ENCODE measurements at places on chromosomes 6 and 20. TPM values are rescaled to one million over a fixed set of nuclear protein-coding genes. Genes with fewer than 3 reads are reported as not detected.

DNA sequence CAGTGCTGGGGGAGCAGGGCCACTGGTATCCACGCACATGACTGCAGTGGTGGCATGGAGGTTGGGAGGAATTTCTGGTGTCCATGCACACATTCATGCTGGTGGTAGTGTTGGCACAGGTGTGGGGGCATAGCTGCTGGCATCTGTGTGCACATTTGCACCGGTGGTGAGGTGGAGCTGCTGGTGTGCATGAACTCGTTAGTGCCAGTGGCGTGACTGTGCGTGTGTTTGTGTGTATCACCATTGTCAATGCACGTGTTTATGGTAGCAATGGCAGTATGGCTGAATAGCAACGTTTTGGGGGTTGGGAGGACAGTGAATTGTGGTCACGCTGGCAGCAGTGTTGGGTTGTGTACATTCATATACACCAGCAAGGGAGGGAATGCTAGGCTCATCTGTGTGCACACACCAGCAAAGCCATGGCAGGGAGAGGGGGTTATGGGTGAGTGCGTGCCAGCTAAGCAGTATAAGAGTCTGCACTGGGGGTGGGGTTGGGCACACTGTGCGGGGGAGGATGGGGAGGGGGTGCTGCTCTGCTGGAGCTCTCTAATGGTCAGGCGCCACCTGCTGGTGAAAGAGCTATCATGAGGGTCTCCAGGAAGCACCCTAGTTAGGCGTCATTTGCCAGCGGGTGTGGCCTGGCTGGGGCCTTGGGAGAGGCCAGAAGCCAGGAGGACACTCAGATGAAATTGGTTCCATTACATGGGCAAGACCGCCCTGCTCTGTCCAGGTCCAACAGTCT lies 626.1 kb upstream of the ID4 start:
- H3K36me3 ChIP-seq = no peaks in the 10 kb centered on the region
- no peak overlapping the region for H3K27ac ChIP-seq
- H3K27me3 ChIP-seq = no peaks in the 10 kb centered on the region
- H3K4me3 ChIP-seq = no peak overlapping the region
- no peaks in the 10 kb centered on the region for H3K4me1 ChIP-seq
- DNase-seq = no peak

GRCh38 chr6:137320271-137320670 lies 101.1 kb upstream of the IFNGR1 start:
- DNase-seq = no peak
- no peak overlapping the region for H3K4me3 ChIP-seq
- no peaks in the 10 kb centered on the region for H3K4me1 ChIP-seq
- no peaks in the 10 kb centered on the region for H3K36me3 ChIP-seq

- no peak for DNase-seq
- no peak overlapping the region for H3K27ac ChIP-seq
- no peaks in the 10 kb centered on the region for H3K36me3 ChIP-seq
- no peaks in the 10 kb centered on the region for H3K4me1 ChIP-seq
- no peaks in the 10 kb centered on the region for H3K27me3 ChIP-seq
Measured at GRCh38 chr6:41356825-41357224, 21.4 kb downstream of the NCR2 start.

Gene HLA-DMA
- total RNA-seq = 109 TPM

Gene NMBR
- total RNA-seq = 0.45 TPM

Gene PNPLA1
- 0.23 TPM for total RNA-seq

Gene COL10A1
- total RNA-seq = not detected

Gene MATN4
- total RNA-seq = 0.42 TPM

Gene PBOV1
- not detected for total RNA-seq

Gene RAET1L
- not detected for total RNA-seq

Gene SMLR1
- not detected for total RNA-seq
